ENCODE measurements at places on chromosomes 6 and 20.

DNA sequence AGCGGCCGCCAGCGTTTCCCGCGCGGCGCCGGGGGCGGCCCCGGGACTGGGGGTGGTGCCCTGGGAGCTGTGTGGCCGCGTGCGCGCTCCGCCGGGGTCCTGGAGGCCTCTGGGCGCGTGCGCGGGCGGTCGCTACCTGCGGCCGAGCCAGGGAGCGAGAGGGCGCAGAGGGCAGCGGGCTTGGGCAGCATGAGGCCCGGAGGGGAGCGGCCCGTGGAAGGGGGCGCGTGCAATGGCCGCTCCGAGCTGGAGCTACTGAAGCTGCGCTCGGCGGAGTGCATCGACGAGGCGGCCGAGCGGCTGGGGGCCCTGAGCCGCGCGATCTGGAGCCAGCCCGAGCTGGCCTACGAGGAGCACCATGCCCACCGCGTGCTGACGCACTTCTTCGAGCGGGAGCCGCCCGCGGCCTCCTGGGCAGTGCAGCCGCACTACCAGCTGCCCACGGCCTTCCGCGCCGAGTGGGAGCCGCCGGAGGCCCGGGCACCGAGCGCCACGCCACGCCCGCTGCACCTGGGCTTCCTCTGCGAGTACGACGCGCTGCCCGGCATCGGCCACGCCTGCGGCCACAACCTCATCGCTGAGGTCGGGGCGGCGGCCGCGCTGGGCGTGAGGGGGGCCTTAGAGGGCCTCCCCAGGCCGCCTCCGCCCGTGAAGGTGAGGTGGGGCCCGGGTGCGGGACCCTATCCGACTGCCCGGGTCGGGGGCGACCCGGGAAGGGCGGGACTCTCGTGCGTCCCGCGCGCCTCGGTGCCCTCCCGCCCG lies at the start of gene PM20D2:
TSS of gene PM20D2 (plus strand) at position 100 of the 762 bp plus-strand sequence. CDS start at position 190, 90 bp downstream.
- DNase-seq = no peak

DNA sequence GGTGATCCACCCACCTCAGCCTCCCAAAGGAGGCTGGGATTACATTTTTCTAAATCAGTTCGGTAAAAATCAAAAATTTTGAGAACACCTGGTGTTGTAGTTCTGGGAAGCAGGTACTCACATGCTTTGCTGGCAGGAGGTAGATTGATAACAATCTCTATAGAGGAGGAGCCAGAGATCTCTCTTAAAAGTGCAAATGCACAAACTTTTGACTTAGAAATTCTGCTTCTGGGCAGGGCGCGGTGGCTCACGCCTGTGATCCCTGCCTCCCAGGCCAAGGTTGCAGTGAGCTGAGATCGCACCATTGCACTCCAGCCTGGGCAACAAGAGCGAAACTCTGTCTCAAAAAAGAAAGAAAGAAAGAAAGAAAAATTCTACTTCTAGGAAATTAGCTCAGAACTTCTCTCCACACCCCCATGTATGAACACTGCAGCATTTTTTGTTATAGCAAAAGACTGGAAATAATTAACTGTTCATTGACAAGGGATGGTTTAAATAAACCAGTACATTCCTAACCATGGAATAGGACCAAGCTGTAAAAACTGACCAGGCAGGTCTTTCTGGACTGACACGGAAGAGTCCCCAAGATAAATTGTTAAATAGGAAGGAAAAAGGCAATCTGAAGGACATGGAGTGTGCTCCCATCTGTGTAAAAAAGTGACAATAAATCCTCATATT lies 14.4 kb upstream of the TRIB3 start:
- DNase-seq = no peak

GRCh38 chr20:17556837-17557674 lies 12.8 kb upstream of the DSTN start:
- DNase-seq = no peak

- DNase-seq = no peak
Observed at GRCh38 chr6:4777394-4777935, 1.3 kb downstream of the CDYL start.

DNA sequence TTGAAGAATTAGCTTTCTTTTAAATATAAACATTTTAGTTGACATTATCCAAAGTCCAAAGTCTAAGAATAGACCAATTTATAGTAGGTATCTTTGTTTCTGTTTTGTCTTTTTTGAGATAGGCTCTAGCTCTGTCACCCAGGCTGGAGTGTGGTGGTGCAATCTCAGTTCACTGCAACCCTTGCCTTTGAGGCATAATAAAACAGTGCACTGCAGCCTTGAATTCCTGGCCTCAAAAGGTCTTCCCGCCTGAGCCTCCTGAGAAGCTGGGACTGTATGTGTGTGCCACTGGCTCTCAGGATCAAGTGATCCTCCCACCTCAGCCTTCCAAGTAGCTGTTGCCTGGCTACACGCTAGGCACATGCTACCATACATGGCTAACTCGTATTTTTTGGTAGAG lies 135.4 kb downstream of the REV3L start:
- DNase-seq = no peak

- DNase-seq = no peak
Observed at GRCh38 chr20:8891039-8891438, 177.8 kb upstream of the PLCB4 start.

GRCh38 chr6:127164036-127164435 lies 45.6 kb downstream of the RSPO3 start:
- DNase-seq = no peak

DNA sequence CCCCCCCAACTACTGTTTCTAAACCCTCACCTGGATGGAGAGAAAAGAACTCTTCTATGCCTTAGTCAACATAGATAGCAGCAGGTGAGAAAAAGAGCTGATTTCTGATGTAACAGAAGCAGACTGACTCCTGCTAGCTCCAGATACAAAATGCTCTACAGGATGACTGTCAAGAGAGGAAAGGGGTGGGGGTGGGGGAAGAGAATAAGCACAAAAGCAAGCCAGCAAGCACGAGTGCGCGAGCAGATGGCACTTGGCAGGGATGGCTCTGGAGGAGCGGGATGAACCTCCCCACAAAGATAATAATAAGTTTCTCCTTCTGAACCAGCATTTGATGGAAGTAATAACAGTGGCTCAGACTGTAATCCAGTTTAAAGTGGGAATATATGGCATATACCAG lies 45.6 kb upstream of the SPDEF start:
- DNase-seq = no peak

DNA sequence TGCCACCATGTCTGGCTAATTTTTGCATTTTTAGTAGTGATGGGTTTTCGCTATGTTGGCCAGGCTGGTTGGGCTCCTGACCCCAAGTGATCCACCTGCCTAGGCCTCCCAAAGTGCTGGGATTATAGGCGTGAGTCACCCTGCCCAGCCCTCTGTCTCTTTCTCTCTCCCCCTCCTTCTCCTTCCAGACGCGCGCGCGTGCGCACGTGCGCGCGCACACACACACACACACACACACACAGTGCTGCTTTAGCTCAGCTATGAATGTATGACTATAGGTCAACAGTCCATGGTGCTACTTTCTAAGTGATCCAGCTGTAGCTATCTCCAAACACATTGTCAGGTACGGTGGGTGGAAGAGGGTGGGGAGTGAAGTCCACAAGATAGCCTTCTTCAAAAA lies 449.5 kb downstream of the PHF3 start:
- DNase-seq = no peak

GRCh38 chr6:87436435-87436834 lies 28.7 kb downstream of the CFAP206 start:
- no peak for DNase-seq

DNA sequence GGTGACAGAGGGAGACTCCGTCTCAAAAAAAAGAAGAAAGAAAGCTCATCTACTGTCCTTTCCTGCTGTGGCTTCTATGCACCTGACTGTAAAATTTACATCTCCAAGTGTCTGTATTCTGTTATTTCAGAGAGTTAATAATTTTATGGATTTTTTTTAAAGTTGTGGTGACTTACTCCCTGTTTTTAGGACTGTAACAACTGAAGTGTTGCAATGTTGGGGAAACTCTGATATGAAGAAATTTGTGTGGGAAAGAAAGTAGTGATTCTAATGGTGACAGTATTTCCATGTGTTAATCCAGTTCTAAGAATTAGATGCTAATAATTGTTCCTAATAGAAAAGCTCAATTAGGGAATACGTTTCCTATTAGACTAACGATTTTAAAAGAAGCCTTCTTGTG lies 27.4 kb downstream of the STX11 start:
- no peak for DNase-seq

- no peak for DNase-seq
Observed at GRCh38 chr6:31899882-31900722, 1.8 kb downstream of the ZBTB12 start.

DNA sequence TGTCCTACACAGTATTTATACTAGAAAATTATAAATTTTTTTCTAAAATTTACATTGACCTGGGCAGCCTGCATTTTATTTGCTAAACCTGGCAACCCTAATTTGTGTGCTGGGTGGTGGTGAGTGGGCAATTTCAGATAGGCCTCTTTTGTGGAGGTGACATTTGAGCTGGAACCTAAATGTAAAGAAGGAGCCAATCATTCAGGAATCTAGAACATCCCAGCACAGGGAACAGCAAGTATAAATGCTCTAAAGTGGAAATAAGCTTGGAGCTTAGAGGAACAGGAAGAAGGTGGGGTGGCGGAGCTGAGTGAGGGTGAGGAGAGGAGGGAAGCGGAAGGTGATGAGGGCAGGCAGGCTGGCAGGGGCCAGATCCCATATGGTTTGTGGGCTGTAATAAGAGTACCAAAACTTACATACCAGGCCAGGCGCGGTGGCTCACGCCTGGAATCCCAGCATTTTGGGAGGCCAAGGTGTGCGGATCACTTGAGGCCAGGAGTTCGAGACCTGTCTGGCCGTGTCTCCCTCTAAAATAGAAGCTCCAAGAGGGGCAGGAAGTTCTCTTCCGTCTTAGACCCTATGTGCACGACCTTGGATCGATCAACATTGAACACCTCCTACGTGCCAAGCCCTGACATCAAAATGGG lies 549 bp upstream of the CSE1L start:
- no peak for DNase-seq

GRCh38 chr6:109963598-109964170 lies 14.4 kb upstream of the GPR6 start:
- DNase-seq = no peak

DNA sequence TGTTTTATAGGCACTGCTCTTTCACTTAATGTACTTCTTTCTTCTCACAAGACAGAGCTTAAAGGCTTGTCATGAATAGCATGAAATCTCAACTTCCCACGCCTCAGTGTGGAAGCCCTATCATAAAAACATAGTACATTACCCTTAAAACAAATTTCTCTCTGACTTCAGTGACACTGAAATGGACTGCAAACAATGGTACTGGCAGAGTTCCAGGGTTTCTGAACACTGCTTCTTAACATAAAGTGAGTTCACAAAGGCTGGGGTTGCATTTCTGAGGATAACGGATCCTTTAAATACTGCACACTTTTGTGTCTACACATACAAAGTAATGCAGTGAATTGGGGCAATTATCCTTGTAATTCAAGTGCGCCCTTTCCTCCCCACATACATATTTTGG lies 32.3 kb upstream of the PLEKHG1 start:
- no peak for DNase-seq

GRCh38 chr20:32707691-32708581 lies 34.2 kb upstream of the C20orf203 start:
- no peak for DNase-seq

DNA sequence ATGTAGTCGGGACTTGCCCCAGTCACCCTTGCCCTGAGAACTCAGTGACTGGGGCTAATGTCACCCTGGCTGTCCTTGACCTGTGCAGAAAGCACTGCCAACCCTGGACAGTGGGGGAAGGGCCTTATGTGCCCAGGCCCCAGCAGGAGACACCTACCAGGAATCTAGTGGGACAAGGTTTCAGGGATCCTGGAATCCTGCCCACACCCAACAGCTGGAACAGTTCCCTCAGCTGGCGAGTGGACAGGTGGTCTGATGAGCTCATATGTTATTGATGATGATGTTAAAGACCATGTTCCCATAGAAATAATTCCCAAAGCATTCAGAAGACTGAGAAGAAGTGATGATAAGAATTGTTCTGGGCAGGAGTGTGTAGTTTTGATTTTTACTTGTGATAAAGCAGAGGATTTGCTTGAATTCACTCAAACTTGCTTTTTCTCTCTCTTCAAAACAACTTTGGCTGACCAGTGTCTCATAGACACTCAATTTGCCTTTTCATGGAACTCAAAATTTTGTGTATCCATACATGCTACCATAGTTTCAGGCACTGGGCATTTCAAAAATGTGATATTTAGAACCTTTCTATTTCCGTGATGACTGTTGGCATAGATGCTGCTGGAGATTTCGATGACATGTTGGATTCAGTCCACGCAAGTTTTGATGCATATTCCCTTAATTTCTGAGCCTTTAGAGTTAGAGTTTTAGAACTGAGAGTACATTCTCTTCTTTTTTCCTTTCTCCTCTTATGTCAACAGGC lies 79.3 kb downstream of the SLC22A3 start:
- no peak for DNase-seq

DNA sequence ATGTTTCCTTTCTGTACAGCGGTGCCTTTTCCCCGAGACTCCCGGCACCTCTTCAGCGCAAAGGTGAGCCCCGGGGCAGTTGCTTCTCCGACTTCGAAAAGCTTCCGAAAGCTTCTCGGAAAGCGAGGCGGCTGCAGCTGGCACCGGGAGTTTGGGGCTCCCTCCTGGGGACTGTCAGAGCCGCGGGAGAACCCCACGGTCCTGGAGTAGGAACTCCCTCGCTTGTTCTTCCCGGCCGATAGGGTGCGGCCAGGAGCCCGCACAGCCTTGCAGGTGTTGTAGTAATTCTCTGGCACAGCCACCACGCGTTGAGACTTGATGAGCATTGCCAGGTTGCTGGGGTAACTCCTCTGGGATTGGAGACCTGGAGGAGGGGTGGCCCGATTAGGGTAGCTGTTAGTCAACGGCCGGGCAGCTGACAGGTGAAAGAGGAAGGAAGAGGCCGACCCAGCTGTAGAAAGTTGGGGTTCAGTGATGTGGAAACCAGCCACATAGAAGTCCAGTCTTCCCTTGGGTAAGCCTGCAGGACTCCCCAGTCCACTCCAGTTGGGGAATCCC lies 721 bp downstream of the KDM1B start:
- peak; percentile 12 for DNase-seq

DNA sequence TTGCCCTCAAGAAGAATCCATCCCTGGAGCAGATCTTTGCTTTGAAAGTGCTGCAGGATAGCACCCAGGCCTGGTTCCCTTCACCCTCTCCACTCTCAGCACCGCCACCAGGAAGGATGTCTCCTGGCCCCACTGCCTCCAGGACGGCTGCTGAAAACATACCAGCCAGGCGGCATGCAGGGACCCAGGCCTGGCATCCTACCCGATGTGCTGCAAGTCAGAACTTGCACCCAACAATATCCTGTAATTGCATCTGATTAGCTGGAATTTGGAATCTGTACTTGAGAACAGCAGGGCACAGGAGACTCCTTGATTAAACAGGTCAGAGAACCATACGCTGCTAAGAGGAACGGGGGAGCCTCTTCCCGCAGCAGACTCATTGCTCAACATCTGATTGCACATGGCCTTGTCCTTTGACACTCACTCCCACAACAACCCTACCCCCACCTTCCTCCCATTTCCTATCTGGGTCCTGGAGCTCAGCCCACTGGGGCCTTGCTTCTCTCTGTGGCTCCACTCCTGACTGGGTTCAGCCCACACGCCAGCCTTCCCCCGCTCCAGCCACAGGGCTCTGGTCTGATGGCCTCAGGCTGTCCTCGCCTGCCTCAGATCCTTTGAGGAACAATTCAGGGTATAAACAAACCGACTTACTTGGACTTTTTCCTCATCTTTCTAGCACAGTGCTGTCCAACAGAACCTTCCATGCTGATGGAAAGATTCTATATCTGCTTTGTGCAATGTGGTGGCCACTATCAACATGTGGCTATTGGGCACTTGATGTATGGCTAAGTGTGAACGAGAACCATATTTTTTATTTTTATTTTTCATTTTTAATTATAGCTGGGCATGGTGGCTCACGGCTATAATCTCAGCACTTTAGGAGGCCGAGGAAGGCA lies 78.0 kb downstream of the FGD2 start:
- DNase-seq = no peak

GRCh38 chr20:58994390-58995159 lies 12.5 kb downstream of the CTSZ start:
- DNase-seq = no peak
